EH (cell line): ENCODE measurements at places on chromosomes 3 and 15.

DNA sequence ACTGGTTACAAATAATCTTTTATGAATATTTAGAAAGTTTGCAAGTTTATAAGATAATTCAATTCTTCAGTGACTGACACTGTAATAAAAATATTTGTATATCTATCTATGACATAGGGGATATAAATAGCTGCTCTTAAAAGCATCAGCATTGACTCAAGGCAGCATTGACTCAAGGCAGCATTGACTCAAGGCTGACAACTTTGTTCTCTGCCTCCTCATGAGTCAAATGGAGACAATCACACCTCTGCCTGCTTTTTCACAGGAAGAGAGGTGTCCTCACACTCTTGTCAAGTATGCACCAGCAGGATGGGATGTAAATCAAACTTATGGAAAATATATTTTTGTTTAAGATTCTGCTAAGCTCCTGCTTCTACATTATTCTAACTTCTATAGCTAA, 1173.1 kb downstream of the NSUN3 start:
- DNase-seq = no peak

DNA sequence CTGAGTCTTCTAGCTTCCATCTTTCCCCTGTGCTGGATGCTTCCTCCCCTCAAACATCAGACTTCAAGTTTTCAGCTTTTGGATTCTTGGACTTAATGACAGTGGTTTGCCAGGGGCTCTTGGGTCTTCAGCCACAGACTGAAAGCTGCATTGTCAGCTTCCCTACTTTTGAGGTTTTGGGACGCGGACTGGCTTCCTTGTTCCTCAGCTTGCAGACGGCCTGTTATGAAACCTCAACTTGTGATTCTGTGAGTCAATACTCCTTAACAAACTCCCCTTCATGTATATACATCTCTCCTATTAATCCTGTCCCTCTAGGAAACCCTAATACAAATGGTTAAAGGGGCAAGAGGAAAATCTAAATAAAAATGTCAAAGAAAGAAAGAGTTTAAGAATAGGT, 100.1 kb downstream of the ABI3BP start:
- DNase-seq = no peak

DNA sequence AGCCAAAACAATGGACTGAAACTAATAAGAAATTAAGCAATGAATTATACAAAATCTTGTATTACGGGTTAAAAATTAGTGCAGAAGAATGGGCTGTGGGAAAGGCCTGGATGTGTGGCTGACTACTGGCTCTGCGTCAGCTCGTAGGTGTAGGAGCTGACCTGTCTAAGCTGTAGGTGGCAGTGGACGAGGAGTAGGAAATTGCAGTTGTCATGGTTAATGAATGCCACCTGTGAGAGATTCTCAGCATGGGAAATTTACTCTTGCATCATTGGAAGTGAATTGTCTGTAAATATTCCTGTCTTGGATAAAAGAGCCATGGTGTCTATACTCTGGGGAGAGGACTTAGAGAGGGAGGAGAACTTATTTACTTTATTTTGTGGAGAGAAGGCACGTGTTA, 23.4 kb downstream of the CHRNA7 start:
- no peak for DNase-seq

GRCh38 chr3:194422188-194422587, 23.1 kb upstream of the GP5 start:
- peak; percentile 73 for DNase-seq

DNA sequence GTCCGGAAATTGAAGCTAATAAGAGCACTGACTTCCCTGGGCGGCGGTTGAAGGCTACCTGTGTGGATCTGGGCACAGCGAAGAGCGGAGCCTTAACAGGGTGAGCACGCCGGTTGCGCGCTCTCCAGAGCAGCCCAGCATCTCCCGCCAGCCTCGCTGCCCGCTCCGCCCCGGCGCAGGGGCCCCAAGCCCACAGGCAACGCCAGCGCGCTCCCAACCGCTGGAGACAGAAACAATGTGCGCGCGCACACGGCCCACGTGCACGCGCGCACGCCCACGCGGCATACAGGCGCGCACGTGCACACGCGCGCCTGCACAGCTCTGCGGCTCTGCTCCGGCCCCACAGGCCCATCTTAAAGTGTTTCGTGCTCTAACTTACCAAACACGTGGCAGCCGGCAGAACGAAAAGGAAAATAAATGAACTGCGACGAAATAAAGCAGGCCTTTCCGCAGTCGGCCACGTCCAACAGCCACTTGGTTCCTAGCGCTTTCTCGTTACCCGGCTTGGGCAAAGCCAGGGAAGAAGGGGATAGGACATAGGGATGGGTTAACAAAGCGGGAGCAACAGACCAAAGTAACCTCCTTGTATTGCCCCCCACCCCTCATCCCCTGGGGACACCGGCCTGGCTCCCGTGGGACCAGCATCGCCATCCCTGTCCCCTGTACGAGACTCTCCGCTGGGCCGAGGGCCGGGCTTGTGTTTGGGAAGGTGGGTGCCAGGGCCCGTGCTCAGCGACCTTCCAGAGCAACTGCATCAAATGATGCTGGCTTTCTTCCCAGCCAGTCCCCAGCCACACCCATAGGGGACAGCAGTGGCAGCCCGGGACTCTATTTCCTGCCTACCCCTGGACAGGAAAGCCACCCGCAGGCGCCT, 203.7 kb downstream of the ABHD5 start:
- DNase-seq = peak; percentile 61

GRCh38 chr15:84648539-84648938, 5.5 kb downstream of the WDR73 start:
- DNase-seq = peak; percentile 42

DNA sequence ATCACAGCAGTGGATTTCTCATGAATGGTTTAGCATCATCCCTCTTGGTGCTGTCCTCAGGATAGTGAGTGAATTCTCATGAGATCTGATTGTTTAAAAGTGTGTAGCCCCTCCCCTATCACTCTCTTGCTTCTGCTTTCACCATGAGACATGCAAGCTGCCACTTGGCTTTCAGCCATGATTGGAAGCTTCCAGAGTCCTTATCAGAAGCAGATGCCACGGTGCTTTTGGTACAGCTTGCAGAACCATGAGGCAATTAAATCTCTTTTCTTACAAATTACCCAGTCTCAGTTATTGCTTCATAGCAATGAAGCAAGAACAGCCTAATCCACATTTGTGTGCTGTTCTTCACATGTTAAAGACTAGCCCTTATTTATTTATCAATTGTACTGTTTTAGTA, 495.2 kb upstream of the EPHA6 start:
- DNase-seq = no peak

- DNase-seq = no peak
Measured at GRCh38 chr3:121916189-121916588, 22.0 kb downstream of the SLC15A2 start.

GRCh38 chr15:72175186-72176044, 22.2 kb downstream of the GRAMD2A start:
- no peak for DNase-seq

DNA sequence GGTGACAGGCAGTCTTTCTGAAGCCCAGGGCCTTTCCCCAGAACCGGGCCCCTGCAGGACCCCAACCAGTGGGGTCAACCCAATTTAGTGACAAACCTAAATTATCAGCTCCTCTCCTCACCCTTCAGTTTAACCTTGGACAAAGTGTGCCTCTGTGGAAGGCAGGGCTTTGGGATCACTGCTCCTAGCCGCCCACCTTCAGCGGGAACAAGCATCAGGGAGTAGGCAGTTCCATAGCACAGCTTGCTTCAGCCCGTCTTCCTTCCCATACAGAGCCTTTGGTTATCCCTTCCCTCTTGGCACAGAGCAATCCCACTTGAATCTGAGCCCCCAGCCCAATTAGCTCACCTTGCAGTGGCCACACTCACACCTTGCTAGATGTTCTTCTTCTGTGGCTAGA, 5.3 kb upstream of the AP3B2 start:
- DNase-seq = no peak

DNA sequence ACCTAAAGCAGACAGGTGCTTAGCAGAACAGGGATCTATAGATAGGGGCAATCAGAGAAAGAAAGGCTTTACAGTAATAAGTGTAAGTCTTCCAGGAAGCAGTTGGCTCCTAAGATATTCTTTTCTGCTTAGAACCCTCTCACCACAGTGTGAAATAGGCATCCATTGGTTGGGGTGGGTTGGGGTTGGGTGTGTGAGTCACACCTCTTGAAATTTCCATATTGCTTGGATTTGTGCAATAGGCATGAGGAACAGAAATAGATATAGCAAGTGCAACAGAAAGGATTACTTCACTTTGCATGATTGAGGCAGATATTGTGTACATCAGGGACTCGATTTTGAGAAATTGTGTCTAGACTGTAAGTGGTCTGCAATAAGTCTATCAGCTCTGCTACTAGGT, 200.1 kb upstream of the GAP43 start:
- DNase-seq = no peak

DNA sequence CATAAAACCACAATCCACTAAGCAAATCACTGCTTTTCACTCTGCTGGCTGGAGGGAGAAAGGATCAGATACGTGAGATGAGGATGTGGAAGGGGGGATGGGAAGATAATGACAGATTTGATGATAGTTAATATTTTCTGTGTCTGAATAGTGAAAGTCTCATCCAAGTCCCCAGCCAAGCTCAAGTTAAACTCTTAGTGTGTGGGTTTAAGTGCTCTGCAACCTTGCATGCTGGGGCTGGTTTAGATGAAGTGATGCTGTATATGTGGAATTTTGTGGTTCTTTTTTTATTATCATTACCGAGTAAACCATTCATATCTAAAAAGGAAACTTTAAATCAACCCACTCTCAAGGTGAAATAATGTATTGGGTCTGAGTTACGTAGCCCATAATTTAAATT, 111.0 kb downstream of the TPRG1 start:
- peak; percentile 18 for DNase-seq

GRCh38 chr3:67198374-67198773, 200.3 kb downstream of the KBTBD8 start:
- no peak for DNase-seq

DNA sequence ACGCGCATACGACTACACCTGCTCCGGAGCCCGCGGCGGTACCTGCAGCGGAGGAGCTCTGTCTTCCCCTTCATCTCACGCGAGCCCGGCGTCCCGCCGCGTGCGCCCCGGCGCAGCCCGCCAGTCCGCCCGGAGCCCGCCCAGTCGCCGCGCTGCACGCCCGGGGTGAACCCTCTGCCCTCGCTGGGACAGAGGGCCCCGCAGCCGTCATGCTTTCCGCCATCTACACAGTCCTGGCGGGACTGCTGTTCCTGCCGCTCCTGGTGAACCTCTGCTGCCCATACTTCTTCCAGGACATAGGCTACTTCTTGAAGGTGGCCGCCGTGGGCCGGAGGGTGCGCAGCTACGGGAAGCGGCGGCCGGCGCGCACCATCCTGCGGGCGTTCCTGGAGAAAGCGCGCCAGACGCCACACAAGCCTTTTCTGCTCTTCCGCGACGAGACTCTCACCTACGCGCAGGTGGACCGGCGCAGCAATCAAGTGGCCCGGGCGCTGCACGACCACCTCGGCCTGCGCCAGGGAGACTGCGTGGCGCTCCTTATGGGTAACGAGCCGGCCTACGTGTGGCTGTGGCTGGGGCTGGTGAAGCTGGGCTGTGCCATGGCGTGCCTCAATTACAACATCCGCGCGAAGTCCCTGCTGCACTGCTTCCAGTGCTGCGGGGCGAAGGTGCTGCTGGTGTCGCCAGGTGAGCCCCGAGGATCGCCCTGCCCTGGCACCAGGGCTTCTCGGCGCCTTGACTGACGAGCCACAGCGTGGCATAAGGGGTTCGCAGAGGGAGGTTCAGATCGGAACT, 420 bp downstream of the SLC27A2 start:
- DNase-seq = peak; percentile 30

GRCh38 chr3:50479523-50479922, 23.9 kb downstream of the CACNA2D2 start:
- no peak for DNase-seq

DNA sequence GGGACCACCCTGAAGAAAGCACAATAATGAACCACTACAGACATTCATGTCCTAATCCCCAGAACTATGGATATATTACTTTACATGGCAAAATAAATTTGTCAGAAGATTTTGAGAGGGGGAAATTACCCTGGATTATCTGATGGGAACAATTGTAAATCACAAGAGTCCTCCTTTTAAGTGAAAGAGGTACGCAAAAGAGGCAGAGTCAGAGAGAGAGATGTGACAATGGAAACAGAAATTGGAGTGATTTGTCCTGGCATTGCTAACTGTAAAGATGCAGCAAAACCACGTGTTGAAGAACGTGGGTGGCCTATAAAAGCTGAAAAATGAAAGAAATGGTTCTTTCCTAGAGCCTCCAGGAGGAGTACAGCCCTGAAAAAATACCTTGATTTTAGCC, 1121.4 kb upstream of the ALCAM start:
- DNase-seq = no peak

DNA sequence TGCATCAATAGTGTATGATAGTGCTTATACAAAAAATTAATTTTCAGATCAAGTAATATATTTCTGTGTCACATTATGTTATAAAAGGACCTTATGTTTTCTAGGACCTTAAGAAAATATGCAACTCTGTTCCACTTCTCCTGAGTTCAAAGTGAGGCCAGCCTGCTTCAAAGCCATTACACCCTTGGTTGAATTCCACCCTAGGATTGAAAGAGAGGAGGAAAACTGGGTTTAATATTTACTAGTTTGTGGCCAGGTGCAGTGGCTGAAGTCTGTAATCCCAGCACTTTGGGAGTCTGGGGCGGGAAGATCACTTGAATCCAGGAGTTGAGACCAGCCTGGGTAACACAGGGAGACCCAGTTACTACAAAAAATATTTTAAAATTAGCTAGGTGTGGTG, 32.9 kb upstream of the NR1I2 start:
- no peak for DNase-seq

DNA sequence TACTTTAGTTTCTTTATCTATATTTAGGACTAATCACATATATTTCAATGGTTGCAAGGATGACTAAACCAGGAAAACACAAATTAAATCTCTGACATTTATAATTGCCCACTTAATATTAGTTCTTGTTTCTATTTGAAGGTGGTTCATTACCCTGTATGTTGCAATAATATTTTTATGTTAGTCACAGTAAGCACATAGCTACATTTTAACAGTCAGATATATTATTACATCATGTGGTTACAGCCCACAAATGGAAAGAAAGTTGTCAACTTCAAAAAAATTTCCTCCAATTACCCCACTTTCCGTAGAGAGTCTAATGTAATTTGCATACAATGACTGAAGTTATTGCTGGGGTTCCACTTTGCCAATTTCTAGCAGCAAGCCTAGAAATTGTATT, 114.6 kb downstream of the TUSC7 start:
- DNase-seq = no peak

GRCh38 chr15:90762109-90762508, 45.0 kb downstream of the BLM start:
- DNase-seq = peak; percentile 21

- DNase-seq = no peak
Measured at GRCh38 chr3:37742574-37743212, 119.0 kb upstream of the CTDSPL start.

GRCh38 chr3:87461443-87461842, 185.1 kb upstream of the POU1F1 start:
- no peak for DNase-seq

DNA sequence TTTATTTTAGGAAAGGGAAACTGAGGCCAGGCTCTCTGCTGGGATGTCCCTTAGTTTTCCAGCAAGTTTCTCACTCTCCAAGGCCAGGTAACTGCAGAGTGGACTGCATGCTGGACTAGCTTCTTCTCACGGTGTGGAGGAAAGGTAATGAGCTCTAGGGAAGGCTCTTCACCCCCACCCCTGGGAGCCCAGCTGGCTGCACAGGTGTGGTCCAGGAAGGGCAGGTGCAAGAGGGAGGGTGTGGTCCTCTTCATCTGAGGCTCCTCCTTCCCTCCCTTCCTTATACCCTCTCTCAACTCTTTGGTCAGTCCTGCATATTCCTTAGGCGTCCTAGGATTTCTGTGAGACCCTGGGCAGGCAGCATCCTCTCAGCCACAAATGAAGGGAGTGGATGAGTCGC, 33.9 kb downstream of the RNU5B-1 start:
- no peak for DNase-seq

GRCh38 chr3:63390710-63391230, 112.7 kb downstream of the SYNPR start:
- DNase-seq = no peak
